ENCODE measurements at places on chromosomes 6 and 20.

- DNase-seq: no peak
These were observed 25.2 kb upstream of the C20orf204 start for GRCh38 chr20:64010711-64011237.

GRCh38 chr6:86793649-86794048 is 143.7 kb upstream of the HTR1E start:
- DNase-seq: no peak

GRCh38 chr6:80215063-80215462 is 108.6 kb downstream of the BCKDHB start:
- DNase-seq: no peak

GRCh38 chr6:63676412-63677114 is 41.0 kb downstream of the PHF3 start:
- no peak for DNase-seq

GRCh38 chr6:142222022-142222421 is 75.0 kb downstream of the VTA1 start:
- DNase-seq: no peak

GRCh38 chr20:10733122-10733521 is 59.3 kb upstream of the JAG1 start:
- no peak for DNase-seq

DNA sequence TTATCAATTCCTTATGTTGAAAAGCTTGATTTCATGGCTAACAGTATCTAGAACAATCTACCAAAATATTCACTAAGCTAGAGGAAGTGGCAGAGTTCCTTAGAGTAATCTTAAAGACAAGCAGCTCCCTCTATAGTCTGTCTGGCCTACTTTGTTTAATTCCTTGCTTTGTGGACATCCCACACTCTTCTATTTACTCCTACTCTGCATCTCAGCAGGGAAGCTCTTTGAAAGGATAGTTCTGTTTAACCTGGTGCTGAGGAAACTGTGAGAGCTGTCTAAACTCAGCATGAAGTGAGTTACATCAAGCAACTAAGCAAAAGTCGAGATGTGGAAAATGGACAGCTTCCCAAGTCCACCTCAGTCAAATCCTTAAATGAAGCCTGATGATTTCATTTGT is 4.3 kb downstream of the REV3L start:
- DNase-seq: no peak

GRCh38 chr6:41656002-41656691 is 17.9 kb downstream of the MDFI start:
- DNase-seq: no peak

DNA sequence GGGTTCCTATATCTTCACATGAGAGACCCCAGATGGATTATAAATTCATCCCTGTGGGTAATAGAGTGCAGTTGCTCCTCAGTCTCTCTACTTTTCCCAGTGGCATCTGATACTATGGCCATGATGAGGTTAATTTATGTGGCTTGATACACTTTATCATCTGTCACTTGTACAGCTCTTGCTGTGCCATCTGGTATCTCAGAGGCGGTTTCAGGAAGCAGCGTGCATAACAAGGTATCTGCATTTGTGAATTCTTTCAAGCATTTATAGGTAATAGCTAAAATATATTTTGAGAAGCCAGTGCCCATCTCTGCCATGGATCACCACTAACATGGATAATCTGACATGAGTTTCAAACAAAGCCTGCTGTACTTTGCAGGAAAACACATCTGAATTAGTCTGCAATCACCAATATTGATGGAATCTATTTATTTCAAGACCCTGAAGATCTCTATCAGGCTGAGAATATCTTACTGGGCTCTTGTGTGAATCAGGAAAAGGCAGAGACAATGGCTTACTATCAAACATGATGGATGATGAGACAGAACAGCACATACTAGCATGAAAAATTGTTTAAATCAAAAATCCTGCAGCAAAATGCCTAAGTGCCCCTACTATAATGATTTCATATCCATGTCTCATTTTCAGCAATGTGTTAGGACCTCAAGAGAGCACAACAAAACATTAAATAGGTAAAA is 548.7 kb upstream of the MAP3K7 start:
- DNase-seq: no peak

DNA sequence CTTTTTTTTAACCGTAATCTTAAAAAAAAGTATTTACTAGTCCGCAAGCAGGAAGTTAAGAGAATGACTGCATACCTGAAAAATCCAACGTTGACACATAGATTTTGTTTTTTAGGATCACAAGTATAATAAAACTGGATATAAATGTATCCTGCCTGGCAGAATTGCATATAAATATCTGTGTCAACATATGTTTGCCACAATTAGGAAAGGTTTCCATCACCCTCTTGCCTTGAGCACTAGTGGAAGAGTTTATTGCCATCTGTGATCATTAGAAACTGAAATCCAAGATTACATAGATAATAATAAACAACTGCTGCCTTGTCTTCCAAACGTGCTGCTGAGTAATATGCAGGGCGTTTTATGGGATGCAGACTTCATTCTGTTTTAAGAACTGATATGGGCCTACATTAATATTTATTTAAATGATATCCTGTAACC is 27.9 kb downstream of the PLEKHG1 start:
- DNase-seq: no peak

GRCh38 chr20:54184904-54185626 is 11.3 kb upstream of the CYP24A1 start:
- DNase-seq: no peak

- DNase-seq: no peak
These were observed 65.8 kb downstream of the MAP3K4 start for GRCh38 chr6:161057103-161058091.

DNA sequence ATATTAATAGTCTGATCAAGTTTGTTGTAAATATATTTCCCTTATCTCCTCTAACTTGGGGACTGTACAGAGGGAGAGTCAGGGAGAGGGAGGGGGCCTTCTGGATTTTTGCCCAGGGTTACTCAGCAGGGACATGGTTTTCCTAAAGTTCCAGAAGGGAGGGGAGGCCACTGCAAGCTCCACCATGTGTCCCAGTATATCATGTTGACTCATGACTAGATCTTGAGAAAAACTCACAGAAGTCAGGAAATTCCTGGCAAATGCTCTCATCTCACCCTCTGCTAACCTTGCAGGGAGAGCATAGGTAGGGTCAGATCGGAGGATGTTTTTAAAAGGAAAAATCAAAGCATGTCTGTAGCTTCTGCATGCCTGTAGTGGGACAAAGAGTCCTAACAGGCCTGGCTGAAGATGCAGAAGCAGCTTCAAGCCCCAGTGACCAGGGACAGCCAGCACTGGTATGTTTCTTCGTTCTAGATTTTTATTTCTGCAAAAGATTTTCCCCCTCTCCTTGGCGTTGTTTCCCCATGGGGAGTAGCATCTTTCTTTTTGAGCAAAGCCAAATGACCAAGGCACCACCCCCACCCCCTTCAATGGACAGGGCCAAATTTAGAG is 272.9 kb upstream of the SUPT3H start:
- no peak for DNase-seq

DNA sequence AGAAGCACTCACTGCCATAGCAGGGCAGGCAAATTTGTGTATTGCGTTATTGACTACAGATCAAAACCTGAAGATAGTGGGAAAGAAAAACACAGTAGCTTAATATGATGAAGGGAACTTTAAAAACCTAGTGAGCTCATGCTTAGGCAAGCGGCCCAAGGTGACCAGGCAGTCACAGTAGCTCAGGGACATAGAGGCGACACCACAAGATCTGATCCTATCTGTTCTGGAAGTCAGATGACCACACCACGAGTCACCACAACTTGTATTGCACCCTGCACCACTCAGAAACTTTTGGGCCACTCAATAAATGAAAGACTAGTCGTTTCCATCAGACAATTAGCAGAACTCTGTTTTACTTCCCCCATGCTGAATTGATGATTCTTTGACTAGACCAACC is 4.9 kb downstream of the CLIC5 start:
- no peak for DNase-seq

- no peak for DNase-seq
These were observed 159.4 kb downstream of the IMPG1 start for GRCh38 chr6:75913040-75913439.

DNA sequence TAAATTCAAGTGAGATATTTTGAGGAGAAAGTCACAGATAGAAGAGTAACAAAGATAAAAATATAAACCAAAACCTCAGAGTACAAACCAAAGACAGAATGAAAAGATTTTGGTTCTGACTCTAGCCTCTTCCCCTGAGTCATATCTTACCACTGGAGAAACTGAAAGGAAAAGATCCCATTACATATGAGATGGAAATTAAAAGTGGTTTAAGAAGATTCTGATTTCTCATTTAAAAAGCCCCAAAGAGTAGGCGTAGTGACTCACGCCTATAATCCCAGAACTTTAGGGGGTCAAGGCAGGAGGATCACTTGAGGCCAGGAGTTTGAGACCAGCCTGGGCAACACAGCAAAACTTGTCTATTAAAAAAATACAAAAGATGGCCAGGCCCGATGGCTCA is 30.6 kb downstream of the SPINT4 start:
- no peak for DNase-seq

GRCh38 chr20:59703046-59703445 is 98.7 kb downstream of the PHACTR3 start:
- DNase-seq: no peak

GRCh38 chr20:56429502-56429901 is 17.4 kb downstream of the CASS4 start:
- no peak for DNase-seq

DNA sequence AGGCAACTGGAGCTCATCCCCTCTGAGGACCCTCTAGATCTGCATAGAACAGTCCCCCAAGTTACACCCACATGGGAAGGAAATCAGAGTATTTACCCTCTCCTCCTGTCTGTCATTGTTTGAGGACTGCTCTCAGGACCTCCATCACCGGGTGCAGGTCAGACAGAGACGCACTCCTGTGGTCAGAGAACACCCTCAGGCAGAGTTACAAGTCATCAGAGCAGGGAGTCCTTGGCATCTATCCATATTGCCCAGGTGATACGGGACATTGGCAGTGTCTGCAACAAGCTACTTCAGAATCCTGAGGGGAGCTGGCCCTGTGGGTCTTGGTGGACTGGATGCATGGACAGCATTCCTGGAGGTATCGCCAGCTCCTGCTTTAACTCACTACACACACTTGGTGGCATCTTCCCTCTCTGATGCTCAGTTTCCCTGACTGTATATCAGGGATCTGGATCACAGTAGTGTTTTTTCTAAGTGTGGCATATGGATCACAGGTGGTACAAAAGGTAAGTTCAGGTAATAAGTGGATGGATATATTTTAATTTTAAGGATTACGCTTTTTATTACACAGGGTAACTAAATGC is 15.1 kb upstream of the ISM1 start:
- DNase-seq: no peak

DNA sequence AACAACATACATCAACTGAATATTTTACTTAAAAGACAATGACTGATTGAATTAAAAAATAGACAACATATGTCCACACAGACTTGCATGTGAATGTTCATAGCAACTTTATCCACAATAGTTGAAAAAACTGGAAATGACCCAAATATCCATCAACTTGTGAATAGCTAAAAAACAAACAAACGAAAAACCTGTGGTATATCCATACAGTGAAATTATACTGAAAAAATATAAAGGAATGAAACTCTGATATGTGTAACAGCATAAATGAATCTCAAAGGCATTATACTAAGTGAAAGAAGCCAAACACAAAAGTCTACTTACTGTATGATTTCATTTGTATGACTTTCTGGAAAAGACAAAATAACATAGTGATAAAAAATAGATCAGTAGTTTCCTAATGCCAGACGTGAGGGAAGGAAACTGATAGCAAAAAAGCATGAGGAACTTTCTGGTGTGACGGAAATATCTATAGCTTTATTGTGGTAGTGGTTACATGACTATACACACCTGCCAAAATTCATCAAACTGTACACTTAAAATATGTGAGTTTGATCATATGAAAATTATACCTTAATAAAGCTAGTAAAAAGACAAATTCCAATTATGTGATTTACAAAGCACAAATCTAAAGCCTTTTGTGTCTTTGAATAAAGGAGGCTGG is 123.2 kb downstream of the BACH2 start:
- DNase-seq: no peak

DNA sequence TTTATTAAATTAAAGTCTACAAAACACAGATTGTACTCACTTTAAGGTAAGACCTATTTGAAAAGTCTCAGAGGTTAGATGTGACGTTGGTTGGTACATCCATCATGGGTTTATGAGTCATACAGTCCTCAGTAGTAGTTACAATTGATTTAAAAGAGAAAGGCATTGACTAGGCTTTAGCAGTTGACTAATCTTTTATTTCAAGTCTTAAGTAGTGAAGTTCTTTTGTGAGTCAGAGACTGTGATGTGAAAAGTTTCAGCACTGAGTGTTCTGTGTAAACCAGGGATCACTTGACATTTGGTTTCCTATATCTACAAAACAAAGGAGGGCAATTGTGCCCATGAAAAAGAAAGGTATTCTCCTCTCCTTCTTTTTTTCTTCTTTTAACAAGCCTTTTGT is 221.3 kb downstream of the GRIK2 start:
- no peak for DNase-seq

- no peak for DNase-seq
These were observed 99.1 kb downstream of the TFAP2A start for GRCh38 chr6:10315658-10316372.

- DNase-seq: no peak
These were observed 24.6 kb downstream of the MLIP start for GRCh38 chr6:54135665-54136369.

DNA sequence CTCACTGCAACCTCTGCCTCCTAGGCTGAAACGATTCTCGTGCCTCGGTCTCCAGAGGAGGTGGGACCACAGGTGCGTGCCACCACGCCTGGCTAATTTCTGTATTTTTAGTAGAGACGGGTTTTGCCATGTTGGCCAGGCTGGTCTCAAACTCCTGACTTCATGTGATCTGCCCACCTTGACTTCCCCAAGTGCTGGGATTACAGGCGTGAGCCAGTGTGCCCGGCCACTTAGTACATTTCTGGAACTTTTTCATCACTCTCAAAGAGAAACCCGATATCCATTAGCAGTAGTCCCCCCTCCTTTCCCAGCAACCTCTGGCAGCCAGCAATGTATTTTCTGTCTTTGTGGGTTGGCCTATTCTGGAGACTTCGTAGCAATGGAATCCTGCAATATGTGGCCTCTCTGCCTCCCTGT is 109.8 kb downstream of the JARID2 start:
- no peak for DNase-seq

GRCh38 chr6:378958-379409 is 12.6 kb upstream of the IRF4 start:
- DNase-seq: no peak

GRCh38 chr6:3305216-3305565 is 46.4 kb downstream of the PSMG4 start:
- no peak for DNase-seq

DNA sequence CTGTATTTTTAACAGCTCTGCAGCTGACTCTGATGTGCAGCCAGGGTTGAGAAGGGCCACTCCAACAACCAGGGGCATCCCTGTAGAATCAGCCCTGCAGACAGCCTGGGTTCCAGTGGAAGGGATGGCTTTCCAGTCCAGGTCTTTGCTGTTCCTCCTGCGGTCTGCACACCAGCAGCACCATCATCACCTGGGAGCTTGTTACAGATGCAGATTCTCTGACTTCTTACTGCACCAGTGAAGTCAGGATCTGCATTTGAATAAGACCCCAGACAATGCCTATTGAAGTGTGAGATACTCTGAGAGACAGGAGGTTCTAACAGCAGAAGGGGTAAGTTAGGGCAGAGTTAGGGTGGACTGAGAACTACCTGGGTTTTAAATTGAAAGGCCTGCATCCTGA is 151.3 kb downstream of the F13A1 start:
- no peak for DNase-seq

All from nephron progenitor cell (in vitro differentiated cells).